NCI-H345 (cell line): ENCODE measurements at places on chromosomes 11 and 22.

- no peak for DNase-seq
Observed at GRCh38 chr11:64753380-64754123, 6.2 kb downstream of the PYGM start.

DNA sequence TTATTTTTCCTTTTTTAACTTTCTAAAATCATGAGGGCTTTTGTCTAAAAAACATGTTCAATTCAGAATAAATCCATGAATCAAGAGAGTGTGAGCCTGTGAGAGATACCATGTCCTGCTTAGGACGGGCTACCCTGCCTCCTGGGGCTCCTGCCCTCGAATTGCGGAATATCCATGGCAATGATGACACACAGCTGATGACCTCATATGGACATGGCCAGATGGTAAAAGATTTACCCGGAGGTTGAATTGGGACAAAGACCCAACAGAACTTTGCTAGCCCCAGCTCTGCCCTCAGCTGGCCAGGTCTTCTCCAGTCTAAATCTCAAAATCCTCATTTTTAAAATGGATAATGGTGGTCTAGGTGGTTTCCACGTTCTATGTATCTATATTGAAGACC lies 538.1 kb upstream of the API5 start:
- no peak for DNase-seq

DNA sequence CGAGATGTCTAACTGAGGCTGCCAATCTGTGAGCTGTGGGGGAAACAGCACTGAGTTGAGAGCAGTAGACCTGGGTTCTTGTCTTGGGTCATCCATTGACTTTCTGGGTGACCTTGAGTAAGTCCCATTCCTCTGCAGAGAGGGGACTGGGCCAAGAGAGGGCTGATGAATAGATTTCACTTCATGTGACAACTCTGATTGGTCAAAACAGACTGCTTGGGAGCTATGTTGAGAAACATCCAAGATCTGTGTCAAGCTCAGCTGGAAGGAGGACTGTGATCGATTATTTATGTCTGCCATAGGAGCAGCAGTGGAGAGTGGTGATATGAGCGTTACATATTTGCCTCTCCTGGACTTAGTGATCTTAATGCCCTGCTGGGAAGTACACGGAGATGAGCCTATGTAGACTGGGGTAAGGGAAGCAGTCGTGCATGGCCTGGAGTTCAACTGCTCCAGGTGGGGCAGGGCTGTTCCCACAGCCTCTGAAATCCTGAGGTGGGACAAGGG lies 47.7 kb downstream of the OTOG start:
- DNase-seq: no peak

DNA sequence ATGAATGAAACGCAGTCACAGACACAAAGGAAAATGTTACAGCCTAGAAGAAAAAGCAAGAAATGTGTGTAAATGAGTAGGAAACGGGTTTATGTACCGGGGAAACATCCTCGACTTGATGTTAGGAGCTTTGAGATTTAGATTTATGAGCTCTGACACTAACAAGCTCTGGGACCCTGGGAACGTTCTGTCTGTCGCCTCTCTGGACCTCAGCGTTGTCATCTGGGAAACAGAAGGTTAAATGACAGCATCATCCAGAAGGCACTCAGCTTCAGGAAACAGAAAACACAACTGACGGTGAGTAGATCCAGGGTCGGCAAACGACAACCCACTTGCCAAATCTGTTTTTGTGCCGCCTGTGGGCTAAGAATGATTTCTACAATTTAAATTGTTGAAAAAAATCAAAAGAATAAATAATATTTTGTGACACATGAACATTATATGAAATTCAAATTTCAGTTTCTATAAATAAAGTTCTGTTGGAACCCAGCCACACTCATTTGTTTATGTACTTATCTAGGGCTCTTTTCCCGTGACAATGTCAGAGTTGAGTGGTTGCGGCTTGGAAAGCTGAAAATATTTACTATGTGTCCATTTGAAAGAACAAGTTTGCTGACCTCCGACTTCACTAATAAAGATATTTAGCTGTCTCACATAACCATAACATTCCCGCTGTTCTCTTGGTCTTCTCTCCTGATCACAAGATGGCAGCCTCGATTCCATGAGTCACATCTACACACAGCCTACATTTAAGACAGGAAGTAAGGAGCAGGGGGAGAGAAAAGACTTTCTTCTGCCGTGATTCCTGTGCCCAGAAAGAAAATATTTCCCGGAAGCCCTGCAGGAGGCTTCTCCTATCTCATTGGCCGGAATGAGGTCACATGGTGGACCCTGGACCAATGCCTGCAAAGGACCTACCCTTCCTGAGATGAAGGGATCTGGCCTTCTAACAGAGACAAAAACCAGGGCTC lies 47.1 kb upstream of the SYT13 start:
- DNase-seq: peak; percentile 42

DNA sequence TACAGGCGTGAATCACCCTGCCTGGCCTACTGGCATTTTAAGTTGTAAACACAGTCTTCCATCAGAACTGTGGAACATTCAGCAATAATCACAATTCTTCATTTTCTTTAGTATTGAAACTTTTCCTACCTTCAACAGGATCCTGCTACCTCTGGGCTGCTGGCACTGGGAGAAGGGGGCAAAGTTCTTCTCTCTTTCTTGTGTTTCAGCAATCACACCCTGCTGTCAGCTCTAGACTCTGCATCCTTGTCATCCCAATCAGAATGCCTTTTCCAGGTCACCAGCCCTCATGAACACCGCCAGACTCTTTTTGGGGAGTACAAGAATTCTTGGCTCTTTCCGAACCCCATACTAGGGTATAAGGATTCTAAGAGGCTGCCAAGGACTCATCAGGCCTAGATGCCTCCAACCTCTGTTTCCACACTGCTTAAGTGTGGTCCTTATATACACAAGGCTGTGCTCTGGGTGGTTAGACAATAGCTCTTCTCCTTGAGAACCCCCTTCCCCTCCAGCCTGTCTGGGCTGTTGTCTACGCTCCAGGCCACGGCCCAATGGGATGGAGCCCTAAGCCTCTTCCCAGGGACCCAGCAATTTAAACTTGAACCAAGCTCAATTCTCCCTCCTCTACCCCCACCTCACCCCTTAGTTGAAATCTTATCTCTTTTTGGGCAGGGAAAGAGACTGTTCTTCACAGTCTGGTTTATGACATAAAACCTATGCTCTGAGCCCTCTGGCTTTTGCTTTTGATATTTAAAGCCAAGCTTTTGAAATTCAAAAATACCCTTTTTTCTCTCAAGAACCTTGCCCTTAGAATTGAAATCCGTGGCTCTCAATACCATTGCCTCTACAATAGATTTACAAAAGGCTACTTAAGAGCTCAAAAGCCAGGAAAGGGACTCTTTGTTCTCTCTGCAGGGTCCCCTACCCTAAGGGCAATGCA lies 327.4 kb downstream of the BUD13 start:
- no peak for DNase-seq

DNA sequence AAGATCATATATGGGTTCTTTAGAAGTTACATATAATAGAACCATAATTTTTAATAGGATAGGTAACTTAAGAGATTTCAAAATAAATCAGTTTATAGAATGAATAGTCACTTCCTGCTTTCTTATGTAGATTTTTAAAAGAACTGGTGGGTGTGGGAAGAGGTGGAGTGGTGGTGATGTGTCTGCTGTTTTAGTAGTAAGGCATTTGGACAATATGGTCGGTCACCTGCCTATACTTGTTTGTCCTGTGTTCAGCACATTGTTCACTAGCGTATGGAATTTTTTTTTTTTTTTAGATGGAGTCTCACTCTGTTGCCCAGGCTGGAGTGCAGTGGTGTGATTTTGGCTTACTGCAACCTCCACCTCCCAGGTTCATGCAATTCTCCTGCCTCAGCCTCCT lies 39.3 kb downstream of the CCDC81 start:
- DNase-seq: no peak

DNA sequence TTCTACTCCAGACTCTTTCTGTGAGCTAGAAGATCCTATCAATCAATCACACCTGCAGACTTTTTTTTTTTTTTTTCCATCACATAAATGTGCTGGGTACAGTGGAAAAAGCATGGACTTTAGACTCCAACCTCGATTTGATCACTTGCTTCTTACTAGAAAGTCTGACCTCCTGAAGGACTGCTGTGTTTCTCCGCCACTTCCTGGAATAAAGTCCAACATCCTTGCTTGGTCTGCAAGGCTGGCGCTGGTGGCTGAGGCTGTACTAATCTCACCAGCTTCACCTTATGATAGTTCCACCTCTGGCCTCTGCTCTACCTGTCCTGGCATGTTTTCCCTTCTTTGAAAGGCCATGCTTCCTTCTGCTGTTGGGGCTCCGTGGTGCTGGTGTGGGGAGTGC lies 60.9 kb upstream of the SESN3 start:
- DNase-seq: no peak

- DNase-seq: no peak
Observed at GRCh38 chr11:36431429-36432092, 78.5 kb downstream of the TRAF6 start.

DNA sequence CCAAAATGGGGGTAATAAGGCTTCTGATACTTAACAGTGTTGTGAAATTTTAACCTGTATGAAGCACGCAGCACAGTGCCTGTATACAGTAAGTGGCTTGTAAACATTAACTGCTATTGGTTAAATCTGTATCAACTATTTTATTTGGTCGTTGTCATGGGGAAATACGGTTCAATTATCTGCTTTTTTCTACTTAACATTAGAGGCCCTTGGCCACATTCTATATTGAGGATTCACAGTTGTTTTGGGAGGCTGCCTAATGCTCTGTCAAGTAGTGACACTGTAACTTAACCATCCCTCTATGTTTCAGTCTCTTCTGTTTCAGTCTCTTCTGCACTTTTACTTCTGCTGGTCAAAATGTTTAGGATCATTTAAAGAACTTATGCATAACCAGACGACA lies 95.6 kb downstream of the LDLRAD3 start:
- no peak for DNase-seq

- no peak for DNase-seq
Observed at GRCh38 chr11:31995032-31995431, 95.8 kb upstream of the RCN1 start.

DNA sequence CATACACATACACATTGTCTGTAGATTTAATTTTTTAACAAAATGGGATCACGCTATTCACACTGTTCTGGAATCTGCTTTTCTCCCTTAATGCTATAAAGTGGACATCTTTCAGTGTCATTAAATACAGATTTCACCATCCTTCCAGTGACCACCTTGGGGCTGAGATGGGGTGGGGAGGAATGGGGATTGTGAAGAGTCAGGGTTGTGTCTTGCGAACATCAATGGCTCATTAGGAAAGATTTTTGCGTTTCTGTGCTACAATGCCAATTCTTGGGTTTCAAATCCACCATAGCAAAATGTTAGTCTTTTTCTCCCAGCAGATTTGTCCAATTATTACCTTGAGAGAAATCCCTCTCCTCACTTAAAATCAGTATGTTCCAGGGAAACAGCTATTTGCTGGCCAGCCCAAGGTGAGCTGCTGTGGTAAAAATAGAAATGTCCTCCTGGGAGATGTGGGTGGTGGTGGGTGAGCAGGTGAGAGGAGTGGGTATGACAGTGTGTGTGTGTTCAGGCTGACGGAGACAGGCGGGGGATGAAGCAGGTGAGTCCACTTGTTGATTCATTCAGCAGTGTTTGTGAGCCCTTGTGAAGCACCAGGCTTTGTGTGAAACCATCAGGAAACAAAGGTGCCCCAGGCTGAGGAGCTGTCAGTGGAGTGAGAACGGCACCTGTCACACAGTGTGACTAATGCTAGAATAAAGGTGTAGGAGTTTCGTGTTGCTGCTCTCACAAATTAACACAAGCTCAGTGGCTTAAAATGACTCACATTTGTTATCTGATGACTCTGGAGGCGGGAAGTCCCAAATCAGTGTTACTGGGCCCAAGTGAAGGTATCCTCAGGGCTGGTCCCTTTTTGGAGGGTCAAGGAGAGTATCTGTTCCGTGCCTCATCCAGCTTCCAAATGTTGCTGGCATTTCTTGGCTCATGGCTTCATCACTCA lies 1.7 kb upstream of the CBX6 start:
- DNase-seq: peak; percentile 93

GRCh38 chr22:38981992-38982927 lies at the start of gene APOBEC3B:
TSS of gene APOBEC3B (plus strand) at chr22:38982347. CDS start at chr22:38982454, 107 bp downstream.
- no peak for DNase-seq

DNA sequence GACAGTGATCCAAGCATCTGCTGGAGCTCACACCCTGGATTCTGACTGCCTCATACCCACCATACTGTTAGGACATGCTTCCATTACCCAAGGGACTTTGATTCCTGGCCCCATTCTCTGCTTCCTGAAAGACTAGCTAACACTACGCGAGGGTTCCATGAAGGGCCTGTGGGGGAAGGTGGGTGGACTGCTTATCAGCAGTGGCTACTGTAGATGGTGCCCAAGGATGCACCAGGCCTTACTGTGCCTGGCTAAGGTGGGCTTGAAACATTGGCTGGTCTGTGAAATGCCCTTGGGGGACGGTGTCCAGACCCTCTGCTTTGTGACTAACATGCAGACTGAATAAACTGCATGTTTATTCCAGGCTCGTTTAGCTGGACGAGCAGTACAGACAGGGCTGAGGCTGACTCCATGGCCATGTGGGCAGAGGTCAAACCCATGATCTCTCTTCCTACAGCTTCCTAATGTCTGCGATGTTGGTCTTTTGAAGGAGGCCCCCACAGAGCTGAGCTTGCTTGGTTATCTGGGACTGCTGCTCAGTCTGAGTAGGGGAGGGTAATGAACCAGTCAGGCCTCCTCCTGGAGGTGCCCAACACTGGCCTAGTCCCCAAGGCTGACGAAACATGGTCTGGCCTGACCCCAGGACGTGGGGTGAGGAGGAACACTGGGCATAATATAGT lies 48.3 kb upstream of the PHOX2A start:
- DNase-seq: no peak

DNA sequence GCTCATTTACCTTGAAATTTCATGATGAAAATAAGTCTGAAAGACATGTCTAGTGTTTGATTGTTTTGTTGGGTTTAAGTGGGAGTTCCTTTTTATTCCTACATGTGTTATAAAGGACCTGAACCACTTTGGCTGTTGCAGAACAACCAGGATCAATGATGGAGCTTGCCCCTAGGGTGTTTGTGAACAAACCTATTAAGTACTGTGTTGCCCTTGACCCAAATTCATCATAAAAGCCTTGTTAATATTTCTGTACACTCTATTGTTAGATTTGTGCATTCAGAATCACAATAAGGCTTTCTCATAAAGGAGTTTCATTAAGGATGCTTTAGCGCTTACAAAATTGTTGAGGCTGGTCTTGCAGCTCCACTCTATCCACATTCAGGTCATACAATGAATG lies 452.6 kb downstream of the NELL1 start:
- DNase-seq: no peak

GRCh38 chr11:108713076-108713790 lies 48.4 kb downstream of the DDX10 start:
- DNase-seq: no peak
